Thyroid gland (tissue), 4 donors: ENCODE measurements at places on chromosomes 1 and 21. TPM values are rescaled to one million over a fixed set of nuclear protein-coding genes. Genes with fewer than 3 reads are reported as not detected.
A peak's percentile ranks its signal among the peaks of the same experiment; 100 is the strongest.

DNA sequence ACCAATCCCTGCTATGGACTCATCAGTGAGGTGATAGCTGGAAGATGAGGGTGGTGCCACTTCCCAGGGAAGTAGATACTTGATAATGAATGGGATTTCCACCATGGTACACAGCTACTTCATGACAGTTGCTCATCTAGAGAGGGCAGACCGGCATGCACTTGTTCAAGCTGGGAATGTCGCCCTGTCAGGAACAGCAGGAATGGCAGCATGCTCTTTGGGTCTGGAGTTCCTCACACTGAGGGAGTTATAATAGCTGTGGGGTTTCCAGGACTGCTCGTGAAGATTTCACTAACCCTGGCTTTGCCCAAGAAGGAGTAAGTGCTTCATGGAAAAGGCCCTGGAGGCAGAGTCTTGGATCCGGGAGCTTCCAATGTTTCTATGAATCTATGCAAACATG is 129.2 kb downstream of the PSMG1 start:
- DNase-seq = no peak

GRCh38 chr1:79781261-79781660 is 774.7 kb upstream of the ADGRL4 start:
- no peak for DNase-seq

DNA sequence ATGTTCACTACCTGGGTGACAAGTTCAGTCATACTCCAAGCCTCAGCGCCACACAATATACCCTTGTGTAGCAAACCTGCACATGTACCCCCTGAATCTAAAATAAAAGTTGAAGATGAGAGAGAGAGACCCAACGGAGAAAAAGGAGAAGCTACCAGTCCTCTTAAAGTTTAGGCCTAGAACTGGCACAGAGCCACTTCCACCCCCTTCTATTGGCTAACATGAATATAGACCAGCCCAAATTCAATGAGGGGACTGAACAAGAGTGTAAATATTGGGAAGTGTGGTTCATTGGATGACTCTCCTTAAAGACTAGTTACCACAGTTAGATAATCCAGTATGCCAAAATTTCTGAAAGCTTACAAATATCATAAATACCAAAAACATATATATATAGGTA is 139.9 kb upstream of the ATP1B1 start:
- no peak for DNase-seq

- no peak for DNase-seq
These were observed 6.8 kb upstream of the PLXNA2 start for GRCh38 chr1:208251015-208251414.

DNA sequence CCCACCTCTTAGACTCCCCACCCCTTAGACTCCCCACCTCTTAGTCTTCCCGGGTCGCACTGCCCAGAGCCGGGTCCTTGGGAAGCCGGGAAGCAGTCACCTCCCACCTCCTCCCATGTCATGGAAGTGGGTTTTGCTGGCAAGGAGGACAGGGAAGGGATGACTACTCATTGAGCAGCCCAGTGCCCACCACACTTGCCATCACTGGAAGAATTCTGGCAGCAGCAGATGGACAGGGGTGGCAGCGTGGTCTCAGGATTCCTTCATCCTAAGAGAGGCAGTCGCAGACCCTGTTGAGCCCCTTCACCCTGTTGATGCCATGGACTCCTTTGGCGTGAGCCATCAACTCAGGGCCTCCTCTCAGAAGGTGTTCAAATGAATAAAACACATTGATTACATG is 140.8 kb downstream of the PGBD5 start:
- no peak for DNase-seq

DNA sequence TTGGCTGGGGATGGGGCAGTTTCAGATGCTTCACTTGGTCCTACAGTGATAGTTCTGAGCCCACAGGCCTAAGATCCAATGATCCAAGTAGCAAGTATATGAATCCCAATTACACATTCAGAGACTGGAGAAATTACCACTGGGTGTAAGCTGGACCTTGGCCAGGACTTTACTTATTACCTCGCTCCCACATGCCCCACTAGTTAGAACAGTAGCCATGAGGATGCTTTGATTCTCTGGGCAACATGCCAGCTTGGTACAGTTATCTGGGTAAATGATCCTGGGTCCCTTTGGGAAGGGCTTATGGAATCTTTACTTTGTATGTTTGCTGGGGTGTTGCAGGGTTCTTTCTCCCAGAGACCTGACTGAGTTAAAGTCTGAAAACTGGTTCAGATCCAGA is 5.0 kb upstream of the FCAMR start:
- DNase-seq = no peak

DNA sequence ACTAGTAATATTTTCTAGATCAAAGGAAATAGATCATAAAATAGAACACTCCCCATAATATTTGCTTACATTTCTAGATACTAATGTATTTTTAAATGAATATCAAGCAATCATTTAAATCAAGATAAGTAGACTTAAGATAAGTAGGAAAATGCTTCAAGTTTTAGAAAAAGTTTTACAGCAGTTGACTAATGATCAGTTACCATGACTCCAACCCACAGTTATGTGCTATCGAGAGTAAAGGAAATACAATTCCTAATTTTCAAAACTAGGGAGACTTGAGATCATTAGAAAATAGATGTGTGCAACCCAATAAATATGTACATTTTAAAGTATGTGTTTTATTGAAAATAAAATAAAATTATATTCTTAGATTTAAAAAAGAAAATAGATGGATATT is 95.0 kb downstream of the DENND1B start:
- DNase-seq = no peak

DNA sequence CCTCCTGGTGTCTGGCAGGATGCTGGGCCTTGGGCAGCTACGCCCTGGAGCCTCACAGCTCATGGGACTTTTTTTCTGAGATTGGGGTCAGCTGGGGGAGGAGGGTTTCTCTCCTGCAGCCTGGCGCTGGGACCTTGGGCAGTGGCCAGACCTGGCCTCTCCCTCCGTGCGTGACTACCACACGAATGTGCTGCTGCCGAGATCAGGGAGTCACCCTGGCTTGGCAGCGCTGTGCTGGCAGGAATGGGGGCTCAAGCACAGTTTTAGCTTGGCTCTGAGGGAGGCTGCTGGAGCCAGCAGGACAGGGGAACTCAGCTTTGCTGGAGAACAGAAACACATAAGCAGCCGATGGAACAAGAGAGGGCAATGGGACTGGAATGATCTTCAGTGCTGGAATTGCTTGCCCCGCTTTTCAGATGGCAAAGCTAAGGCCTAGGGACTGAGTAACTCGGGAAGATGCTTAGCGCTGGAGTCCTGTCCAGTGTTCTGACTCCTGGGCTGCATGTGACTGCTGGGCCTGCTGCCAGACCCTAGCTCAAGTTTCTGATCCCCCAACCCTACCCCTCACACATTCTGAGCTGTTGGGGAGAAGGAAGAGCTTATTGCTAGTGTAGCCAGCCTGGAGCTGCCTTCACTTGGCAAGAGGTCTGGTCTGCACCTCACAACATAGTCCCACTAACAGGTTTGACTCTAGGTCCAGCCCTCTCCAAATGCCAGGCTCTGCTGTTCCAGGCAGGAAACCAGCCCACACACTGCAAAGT is 69.9 kb downstream of the NAV1 start:
- peak; percentile 73 for DNase-seq

- DNase-seq = no peak
These were observed 50.8 kb downstream of the PAX7 start for GRCh38 chr1:18681423-18681835.

GRCh38 chr1:4792565-4792964 is 138.2 kb downstream of the AJAP1 start:
- no peak for DNase-seq

- DNase-seq = peak; percentile 32
These were observed 112.3 kb upstream of the IRF2BP2 start for GRCh38 chr1:234722270-234722704.

- DNase-seq = no peak
These were observed 192.2 kb upstream of the NRIP1 start for GRCh38 chr21:15256996-15257395.

GRCh38 chr21:41707231-41707959 is 59.5 kb downstream of the RIPK4 start:
- DNase-seq = peak; percentile 18

GRCh38 chr1:10561497-10561896 is 86.7 kb downstream of the PEX14 start:
- DNase-seq = no peak

GRCh38 chr1:32181065-32181464 is 1.6 kb downstream of the TXLNA start:
- DNase-seq = no peak

DNA sequence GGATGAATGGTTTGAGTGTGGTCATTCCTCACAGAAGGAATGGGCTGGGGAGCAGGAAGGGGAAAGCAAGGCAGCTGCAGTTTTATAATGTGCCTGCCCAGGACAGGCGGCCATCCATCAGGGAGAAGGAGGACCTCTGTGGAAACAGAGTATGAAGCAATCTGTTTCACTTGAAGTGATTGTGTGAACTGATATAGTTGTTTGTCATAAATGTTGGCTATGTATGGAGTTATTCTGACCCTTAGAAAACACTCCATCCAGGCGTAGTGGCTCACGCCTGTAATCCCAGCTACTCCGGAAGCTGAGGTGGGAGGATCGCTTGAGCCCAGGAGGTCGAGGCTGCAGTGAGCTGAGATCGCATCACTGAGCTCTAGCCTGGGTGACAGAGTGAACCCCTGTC is 46.5 kb downstream of the NENF start:
- DNase-seq = no peak

GRCh38 chr1:150469291-150469690 is 17.9 kb upstream of the TARS2 start:
- DNase-seq = no peak

DNA sequence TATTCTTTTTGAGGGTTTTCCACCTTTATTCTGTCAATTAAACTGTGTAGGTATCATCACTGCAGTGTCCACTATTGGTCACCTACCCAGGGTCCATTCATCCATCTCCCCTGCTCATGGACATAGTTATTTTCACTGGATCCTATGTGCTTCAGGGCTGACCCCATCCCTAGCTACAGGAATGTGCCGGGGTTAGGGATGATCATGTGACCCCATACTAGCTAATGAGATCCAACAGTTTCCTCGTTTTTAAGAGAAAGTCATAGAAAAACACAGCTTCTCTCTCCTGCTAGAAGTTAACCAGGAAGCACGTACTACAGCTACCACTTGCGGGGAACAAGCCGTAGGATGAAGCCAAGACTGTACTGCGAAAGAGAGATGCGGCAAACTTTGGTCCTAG is 19.6 kb downstream of the PTGER3 start:
- DNase-seq = no peak

DNA sequence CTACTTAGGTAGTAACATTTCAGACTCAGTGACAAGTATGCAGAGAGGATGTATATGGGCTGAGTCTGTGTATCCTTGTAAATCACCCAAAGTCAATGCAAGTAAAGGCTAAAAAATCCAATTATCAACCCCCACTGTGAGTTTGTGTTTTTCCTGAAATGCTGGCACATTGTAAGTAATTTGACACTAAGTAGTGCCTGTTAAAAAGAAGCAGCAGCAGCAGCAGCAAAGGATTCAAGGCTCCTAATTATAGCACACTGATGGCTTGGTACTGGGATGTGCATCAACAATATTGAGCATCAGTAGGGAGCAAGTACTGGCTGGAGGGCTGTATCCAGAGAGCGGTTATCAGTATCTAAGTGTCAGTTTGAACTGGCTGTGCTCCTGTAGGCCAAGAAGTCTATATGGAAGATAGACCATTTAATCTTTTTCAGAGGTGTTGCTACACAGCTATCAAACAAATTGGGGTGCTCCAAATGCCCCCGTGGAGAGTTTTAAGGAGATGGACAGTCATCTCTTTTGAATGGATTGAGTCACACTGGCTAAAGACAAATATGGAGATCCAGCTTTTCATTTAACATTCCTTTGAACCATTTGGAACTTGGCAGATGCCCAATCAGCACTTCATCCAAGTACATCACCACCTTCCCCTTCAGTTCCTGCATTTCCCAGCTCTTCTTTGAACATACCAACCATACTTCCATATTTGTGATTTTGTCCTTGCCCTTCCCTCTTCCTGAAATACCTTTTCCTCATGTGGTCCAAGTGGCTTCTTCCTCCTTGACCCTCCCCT is 241.2 kb upstream of the ST6GALNAC5 start:
- DNase-seq = no peak

The NID1 gene
- 74.7 TPM for total RNA-seq

The SLC6A17 gene
- total RNA-seq = 0.49 TPM

The LGR6 gene
- 7.0 TPM for total RNA-seq

The CD84 gene
- 1.8 TPM for total RNA-seq

The SLC6A9 gene
- total RNA-seq = 7.8 TPM

The ADORA3 gene
- 7.7 TPM for total RNA-seq

The TCEA3 gene
- total RNA-seq = 26.8 TPM

The FLG2 gene
- total RNA-seq = not detected

The TFF2 gene
- 14.3 TPM for total RNA-seq

The OSCP1 gene
- total RNA-seq = 21.5 TPM
